Endodermal cell (in vitro differentiated cells): ENCODE measurements at places on chromosomes 2 and 18. TPM values are rescaled to one million over a fixed set of nuclear protein-coding genes. Genes with fewer than 3 reads are reported as not detected.

Gene ZNF638
- 179 and 196 TPM in 2 replicates for total RNA-seq

Gene SCN7A
- total RNA-seq: 0.18 to 0.32 TPM in 2 of 3 replicates, not detected in the other

Gene TIA1
- 191 to 217 TPM (median 217 TPM) in 3 replicates for total RNA-seq

Gene TTC39C
- total RNA-seq: 19.7 and 20.0 TPM in 2 replicates

Gene FABP1
- not detected in 2 replicates for total RNA-seq

Gene SERPINB11
- total RNA-seq: not detected in 2 replicates

Gene SEPTIN10
- 97.4 and 103 TPM in 2 replicates for total RNA-seq

Gene MAIP1
- total RNA-seq: 23.7 and 24.7 TPM in 2 replicates

Gene CAPN14
- 0.21 to 0.40 TPM (median 0.36 TPM) in 3 replicates for total RNA-seq

Gene HOXD10
- total RNA-seq: 0.94 TPM in 1 of 3 replicates, not detected in the others

Gene ZNF516
- 77.9 to 89.7 TPM (median 89.5 TPM) in 3 replicates for total RNA-seq

Gene IL1RL1
- 0.84 and 0.90 TPM in 2 replicates for total RNA-seq

Gene CAVIN2
- not detected in 3 replicates for total RNA-seq

GRCh38 chr2:191636586-191636985 is 41.4 kb upstream of the NABP1 start:
- DNase-seq: no peak

DNA sequence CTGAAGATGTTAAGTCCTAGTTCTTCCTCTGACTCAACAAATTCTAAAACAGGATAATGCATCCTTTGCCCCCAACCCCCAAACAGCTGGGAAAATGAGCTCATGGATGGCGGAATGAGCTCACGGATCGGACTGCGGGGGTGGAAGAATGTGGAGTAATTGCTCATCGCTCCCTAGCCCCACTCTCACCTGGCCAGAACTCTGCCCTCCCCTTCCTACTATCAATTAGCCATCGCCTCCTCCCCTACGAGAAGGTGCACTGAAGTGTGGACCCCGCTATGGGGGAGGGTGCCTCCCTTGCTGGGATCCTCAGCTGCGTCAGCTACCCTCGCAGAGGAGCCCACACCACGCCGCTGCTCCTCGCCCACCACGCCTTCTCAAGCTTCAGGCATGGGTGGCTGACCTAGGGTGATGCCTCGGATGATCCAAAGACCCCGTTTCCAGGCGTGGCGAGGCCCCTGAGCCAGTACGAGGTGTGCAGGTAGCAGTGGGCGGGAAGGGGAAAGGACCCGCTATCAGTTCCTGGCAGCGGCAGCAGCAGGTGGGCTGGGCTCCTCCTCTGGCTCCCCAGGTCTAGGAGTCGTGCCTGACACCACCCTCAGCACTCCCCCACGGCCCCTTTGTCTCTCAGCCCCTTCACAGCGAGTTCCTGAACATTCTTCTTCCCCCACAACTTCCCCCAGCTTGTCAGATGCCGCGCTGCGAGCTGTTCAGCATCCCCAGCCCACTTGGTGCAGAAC is 82.1 kb upstream of the POMC start:
- DNase-seq: peak; percentile 72

DNA sequence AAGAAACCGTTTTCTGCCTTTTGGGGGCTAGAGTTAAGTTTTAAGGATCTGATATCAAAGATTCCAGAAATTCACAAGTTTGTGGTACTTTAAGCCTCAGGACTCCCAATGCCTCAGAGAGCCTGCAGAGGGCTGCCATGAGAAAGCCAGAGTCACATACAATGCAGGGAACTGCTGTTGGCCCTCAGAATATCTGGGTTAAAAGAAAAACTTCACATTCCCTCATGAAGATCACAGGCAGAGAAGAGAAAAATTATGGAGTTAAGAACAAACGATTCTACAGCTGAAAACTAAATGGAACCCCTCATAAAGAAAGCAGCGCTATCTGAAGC is 39.5 kb downstream of the HDAC4 start:
- no peak for DNase-seq

DNA sequence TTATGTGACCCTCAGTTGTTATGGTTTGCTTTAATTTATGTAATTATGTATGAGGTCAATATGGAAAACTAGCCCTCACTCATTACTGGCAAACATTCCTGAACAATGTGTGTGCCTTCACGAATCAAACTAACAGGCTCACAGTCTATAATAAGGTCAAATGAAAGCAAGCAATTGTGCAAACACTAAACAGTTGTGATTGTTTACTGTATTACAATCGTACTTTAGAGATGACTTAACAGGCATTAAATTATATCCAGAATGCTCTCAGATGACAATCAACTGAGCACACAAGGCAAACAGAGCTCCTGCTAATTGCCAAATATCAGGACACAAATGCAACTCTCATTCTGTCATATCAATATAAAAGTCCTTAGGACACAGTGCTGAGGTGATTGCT is 29.5 kb downstream of the COL5A2 start:
- no peak for DNase-seq

GRCh38 chr2:89851583-89851905 is 1160.1 kb downstream of the RPIA start:
- DNase-seq: no peak

GRCh38 chr2:65120990-65121693 is 8.8 kb downstream of the RAB1A start:
- no peak for DNase-seq

- DNase-seq: peak; percentile 79
Measured at GRCh38 chr2:218872645-218873358, 7.8 kb upstream of the WNT10A start.

- DNase-seq: no peak
Measured at GRCh38 chr2:40487602-40488001, 35.7 kb upstream of the SLC8A1 start.

DNA sequence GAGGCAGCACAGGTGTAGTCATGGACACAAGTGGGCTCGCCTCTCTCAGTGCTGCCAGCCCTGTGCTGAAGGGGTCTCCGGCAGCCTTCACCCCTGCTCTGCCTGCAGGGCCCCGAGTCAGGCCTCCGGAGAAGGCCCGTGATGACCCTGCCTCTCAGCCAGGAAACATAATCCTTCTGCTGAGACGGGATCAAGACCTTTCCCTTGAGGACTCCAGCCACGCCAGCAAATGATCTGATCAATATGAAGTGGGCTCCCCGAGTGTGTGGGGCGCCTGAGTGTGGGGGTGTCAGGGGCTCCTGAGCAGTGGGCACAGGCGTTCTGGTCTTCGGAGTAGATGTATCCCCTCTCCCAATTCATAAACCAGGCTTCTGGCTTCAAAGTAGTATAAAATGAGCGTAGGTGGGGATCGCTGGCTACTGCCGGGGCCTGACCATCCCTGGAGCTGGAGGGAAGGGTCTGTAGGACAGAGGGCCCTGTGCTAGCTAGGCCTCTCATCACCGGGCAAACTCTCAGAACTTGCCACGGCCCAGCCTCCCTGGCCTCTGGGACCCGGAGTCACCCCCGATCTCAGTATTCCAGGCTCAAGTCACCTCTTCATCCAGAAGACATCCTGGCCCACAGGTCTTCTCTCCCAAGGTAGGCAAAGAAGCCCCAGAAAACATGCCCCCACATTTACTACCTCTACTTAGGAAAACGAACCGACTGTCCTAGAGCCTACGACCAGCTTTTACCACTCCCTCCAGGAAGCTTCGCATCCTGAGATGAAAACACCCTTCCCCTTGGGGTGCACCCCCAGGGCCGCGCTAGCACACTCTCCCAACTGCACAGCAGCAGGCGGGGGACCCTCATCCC is 33.6 kb downstream of the CRACDL start:
- peak; percentile 28 for DNase-seq

- DNase-seq: peak; percentile 83
Measured at GRCh38 chr2:104412384-104412783, 441.5 kb upstream of the POU3F3 start.

- no peak for DNase-seq
Measured at GRCh38 chr2:67879586-67880290, 183.1 kb downstream of the C1D start.

GRCh38 chr2:3284657-3285630 is 92.7 kb downstream of the EIPR1 start:
- no peak for DNase-seq

GRCh38 chr18:21163647-21164547 is 52.3 kb upstream of the ROCK1 start:
- no peak for DNase-seq

DNA sequence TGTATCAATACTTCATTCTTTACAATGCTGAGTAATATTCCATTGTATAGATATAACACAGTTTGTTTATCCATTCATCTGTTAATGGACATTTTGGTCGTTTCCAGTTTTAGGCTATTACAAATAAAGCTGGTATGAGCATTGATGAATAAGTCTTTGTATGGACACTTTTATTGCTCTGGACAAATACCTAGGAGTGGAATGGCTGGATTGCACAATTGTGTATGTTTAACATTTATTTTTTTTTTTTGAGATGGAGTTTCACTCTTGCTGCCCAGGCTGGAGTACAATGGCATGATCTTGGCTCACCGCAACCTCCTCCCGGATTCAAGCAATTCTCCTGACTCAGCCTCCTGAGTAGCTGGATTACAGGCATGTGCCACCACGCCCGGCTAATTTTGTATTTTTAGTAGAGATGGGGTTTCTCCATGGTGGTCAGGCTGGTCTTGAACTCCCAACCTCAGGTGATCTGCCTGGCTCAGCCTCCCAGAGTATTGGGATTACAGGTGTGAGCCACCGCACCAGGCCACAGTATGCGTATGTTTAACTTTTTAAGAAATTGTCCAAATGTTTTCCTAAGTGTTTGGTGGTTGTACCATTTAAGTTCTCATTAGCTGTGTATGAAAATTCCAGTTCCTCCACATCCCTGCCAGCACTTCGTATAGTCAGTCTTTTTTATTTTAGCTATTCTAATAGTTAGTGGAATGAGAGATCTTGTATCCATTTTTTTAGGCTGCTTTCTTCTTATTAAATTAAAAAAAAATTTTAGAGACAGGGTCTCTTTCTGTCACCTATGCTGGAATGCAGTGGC is 194.9 kb upstream of the HAAO start:
- no peak for DNase-seq

DNA sequence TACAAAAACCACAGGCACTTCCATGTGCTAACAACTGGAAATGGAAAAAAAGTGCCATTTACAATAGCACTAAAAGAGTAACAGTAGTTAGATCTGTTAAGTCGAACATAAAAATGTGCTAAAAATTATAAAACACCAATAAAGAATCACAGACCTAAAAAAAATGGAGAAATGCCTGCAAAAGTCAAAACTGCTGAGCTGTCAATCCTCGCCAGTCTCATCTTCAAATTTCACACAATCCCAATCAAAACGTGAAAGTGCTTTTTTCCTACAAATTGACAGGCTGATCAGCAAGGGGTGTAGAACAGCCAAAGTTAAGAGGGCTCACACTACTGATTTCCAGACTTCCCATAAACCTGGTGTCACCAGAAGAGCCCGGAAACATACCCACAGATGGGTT is 53.2 kb downstream of the ANO7 start:
- no peak for DNase-seq

DNA sequence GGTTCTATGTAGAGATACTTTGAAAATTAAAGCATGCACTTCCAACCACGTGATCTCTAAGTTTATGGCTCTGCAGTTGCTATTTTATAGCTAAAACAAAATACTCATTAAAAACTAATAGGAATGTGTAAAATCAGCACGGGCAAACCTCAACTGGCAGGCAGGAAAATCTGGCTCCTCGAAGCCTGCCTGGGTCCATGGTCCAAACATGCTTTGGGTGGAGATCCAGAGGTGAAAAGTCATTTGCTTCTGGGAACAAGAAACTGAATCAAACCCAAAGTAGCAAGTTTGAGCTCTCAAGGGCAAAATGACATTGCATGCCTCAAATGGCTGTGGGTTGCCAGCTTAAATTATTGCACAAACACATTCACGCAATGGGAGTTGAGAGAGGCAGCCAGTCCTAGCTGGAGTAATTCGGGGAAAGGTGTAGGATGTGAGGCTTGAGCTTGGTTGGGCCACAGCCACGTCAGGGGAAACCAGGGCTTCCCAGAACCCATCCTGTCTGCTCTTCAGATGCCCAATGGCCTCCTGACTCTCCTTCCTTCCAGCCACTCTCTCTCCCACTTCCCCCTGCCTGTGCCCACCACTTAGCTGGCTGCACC is 75.2 kb upstream of the LCLAT1 start:
- DNase-seq: no peak

GRCh38 chr2:238754259-238754658 is 93.6 kb upstream of the TWIST2 start:
- DNase-seq: peak; percentile 65

DNA sequence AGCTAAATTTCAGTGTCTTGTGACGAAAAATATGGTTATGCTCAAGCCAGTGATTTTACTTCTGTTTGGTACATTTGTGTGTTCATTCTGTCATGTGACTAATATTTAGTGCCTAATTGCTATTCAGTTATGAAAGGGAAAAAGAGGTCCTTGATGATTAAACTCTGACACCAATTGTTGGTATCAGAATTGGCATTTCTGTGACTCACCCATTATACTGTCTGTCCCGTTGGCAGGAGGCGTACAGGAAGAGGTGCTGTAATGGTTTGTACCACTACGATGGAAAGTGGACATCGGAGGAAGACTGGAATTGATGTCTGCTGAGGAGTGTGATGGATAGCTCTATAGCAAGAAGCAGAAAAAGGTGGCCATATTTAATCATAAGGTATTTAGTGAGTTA is 310.4 kb upstream of the CCDC68 start:
- no peak for DNase-seq

GRCh38 chr2:219451661-219452360 is 17.2 kb downstream of the SPEG start:
- no peak for DNase-seq

GRCh38 chr2:12014088-12014960 is 267.9 kb downstream of the LPIN1 start:
- DNase-seq: no peak

GRCh38 chr2:149329489-149330126 is 779 bp upstream of the LYPD6 start:
- peak; percentile 91 for DNase-seq

DNA sequence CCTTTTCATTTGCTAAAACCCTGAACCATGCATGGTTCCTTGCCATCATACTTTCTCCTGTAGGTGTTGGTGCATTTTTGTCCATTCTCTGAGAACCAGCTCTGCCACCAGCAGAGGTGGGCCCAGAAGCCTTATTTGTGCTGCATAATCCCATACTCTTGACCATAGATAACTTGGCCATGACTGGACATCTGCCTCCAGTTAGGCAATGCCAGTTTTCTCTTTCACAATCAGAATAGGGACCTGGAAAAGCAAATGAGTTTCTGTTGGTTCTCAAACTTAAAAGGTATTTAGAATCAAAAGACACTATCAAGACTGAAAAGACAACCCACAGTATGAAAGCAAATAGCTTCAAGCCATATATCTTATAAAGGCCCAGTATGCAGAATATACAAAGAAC is 167.3 kb downstream of the MAIP1 start:
- DNase-seq: no peak

- no peak for DNase-seq
Measured at GRCh38 chr2:196205881-196206435, 34.6 kb upstream of the STK17B start.

- no peak for DNase-seq
Measured at GRCh38 chr2:159091976-159092375, 123.5 kb downstream of the TANC1 start.

GRCh38 chr18:73900106-73900835 is 247.4 kb downstream of the FBXO15 start:
- DNase-seq: no peak
